8988T (cell line): ENCODE measurements at places on chromosomes 4 and X.

DNA sequence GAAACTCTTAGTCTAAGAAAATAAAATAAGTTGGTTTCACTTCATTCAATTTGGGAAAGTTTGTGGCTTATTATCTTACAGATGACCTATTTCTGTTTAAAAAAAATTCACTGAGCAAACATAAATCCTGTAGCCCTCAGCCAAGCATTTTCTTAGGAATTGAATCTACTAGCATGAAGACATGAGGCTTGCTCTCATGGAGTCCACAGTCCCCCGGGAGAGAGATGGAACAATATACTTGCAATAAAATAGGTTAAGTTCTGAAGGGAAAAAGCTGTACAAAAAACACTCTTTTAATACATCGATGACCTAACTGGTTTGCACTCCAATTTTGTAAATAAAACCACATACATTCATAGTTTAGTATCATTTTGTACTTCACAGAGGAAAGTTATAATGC is 642.6 kb upstream of the FAM241A start:
- no peak for DNase-seq

- peak; percentile 48 for DNase-seq
These were observed 88.2 kb downstream of the CRMP1 start for GRCh38 chr4:5804656-5805055.

DNA sequence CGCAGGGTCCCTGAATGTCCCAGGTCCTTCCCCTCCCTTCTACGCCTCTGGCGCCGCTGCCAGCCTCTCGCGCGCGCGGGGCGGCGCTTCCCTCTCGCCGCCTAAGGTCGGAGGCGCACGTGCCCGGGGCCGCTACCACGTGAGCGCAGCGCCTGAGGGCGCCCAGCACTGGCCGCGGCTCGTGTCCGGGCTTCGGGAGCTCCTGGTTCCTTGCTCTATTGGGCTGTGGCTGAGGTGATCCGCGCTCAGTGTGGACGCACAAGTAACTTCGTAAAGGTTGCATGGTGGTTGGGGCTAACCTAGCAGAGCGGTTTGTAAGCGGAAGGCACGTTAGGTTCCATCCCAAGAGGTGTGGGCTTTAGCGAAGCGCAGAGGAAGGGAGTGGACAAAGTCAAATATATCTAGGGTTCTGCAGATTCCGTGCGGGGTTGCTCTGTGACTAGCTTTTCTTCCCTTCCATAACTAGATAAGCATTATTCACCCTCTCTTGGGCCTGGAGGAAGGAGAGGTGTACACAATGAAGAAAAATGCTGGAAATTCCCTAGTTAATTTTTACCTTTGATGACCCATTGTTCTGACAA is 1.8 kb downstream of the TLL1 start:
- no peak for DNase-seq

DNA sequence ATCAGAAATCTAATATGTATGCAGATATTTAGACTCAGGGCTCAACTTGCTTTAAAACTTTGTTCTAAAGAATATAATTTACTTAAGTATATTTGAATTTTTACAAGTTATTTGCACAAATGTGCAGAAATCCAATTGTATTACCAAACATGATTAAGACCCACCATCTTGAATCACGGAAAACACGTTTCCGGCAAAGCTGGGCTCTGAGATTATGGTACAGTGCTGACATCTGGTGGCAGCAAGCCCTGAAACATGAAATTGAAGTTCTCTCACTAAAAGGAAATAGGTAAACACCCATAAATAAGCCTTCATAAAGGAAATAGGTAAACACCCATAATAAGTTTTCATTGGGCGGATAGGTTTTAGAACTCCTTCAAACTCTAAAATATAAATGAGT is 98.3 kb upstream of the MAOA start:
- DNase-seq = no peak

GRCh38 chr4:171157462-171158082 is 655.6 kb upstream of the GALNTL6 start:
- no peak for DNase-seq

- DNase-seq = no peak
These were observed 274.4 kb downstream of the DCTD start for GRCh38 chr4:182642831-182643230.

GRCh38 chr4:113788888-113789287 is 27.4 kb upstream of the CAMK2D start:
- DNase-seq = no peak
